ENCODE measurements at places on chromosomes 1 and 21. TPM values are rescaled to one million over a fixed set of nuclear protein-coding genes. Genes with fewer than 3 reads are reported as not detected.
A peak's percentile ranks its signal among the peaks of the same experiment; 100 is the strongest.

- DNase-seq = no peak
Measured at GRCh38 chr1:60813071-60813470, 269.3 kb upstream of the NFIA start.

Gene BEST4
- 0.10 TPM for polyA plus RNA-seq

DNA sequence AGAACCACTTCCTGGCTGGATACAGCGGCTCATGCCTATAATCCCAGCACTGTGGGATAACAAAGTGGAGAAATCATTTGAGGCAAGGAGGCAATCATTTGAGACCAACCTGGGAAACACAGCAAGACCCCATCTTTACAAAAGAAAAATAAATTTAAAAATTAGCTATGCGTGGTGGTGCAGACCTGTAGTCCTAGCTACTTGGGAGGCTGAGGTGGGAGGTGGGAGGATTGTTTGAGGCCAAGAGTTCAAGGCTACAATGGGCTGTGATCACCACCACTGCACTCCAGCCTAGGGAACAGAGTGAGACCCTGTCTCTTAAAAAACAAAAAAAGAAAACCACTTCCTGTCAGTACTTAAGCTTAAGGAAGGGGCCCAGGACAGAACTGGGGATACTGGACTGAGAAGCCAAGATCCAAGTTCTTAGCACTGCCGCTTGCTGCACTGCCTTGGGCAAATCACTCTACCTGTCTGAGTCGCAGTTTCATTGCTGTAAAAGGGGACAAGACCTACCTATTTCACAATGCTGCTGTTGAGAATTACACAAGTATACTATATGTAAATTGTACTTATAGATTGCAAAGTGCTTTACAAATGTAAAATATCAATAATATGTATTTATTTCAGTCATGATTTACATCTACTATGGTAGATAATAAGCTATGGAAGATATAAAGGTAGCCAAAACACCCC, 154.9 kb downstream of the RERE start:
- peak; percentile 22 for DNase-seq

DNA sequence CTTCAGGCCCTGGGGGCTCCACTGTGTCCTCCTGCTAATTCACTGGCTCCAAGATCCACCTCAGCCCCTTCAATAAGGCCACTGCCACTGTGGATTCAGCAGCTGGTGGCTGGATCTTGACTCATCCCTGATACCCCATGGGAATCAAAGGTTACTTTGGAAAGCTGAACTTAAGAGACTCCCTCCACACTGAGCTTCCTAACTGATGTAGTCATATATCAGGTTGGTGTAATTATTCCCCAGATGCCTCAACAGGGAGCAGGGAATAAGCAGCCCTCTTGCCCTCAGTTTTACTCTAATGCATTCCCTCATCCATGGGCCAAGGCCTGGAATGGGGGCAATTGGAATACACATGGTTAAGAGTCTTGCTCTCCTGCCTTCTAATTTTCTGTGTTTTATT, 164.6 kb downstream of the FASLG start:
- DNase-seq = peak; percentile 39

DNA sequence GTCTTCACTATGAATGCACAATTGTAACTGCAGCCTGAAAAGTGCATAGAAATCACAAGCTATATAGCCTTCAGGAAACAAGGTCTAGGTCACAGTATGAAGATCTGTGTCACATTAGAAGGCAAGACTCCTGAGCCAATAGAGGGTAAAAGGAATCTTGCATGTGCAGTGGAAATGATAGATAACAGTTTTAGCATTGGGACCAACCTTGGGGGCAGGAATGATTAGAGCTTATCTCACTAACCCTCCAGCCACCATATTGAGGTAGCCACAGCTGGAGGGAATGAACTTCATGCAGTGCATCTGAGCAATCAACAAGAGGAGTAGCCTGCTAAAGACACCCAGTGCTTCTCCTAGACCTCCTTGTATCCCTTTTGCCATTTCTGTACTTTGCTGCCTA, 390.1 kb downstream of the LTN1 start:
- DNase-seq = no peak

- DNase-seq = no peak
Measured at GRCh38 chr1:10489291-10490055, 14.7 kb downstream of the PEX14 start.

Gene HLCS
- 23.1 TPM for polyA plus RNA-seq

- DNase-seq = no peak
Measured at GRCh38 chr1:81330521-81330920, 470.2 kb upstream of the ADGRL2 start.

DNA sequence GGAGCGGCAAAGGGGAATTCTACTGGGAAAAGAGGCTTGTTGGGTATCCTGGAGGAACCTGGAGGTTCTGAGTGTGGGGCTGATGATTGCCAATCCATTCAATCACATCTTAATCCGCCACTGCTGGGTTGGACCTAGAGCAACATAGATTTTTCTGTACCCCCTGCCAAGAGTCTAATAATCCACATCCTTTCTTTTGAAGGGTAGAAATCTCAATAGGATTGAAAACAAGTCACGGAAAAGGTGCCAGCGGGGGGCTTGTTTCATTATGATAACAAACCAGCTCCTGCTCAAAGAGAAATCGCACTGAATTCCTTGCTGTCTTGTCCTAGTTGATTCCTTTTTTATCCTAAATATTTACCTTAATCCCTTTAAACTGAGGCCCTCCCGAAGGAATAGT, 528.5 kb downstream of the ADGRL2 start:
- DNase-seq = no peak

DNA sequence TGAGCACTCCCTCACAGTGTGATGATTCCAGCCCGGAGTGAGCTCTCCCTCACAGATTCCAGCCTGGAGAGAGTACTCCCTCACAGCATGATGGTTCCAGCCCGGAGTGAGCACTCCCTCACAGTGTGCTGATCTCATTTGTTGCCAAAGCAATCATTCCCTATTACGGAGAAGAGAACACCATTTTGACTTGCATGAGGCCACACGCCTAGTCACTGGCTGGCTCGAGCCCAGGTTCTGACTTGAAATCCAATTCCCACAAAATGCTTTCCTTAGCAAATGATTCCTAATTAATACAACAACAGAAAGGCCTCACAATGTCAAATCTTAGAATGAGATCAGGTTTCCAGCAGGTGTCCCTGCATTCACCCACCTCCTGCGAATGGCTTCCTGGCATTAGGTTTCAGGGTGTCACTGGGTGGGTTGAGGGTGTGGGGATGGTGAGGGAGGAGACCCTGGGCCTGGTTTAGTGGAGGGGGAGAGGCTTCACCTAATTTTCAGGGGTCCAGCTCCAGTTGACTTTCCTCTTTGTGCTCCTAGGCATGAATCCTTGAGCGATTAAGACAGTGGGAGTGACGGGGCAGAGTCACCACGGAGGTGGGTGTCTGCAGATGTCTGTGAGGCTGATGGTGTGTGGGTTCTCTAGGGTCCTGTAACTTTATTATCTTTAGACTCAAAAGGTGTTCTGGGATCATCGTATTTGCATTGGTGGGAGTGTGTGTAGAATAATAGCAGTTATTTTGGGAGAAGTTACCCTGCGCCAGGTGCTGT, 158.5 kb downstream of the KCNJ6 start:
- no peak for DNase-seq

DNA sequence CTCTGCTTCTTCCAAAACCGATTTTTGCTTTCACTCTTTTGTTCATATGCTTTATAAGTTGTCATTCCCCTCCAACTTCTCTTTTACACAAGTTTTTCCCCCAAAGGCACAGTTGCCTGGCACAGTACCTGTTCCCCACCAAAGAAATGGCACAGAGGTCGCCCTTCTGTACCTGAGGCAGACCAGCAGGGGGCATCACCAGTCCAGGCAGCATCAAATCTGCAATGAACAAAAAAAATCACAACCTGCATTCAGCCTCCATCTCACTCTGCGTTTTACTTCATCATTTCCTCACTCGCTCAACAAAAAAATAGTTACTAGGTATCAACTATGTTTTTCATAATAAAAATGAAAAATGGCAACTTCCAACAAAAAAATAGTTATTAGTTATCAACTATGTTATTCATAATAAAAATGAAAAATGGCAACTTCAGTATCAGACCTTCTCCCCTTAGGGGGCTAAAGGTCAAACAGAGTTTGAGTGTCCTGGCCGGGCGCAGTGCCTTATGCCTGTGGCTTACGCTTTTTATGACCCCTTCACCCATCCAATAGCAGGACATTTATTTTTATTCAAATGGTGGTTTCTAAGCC, 4.1 kb downstream of the EIF2D start:
- DNase-seq = peak; percentile 41

DNA sequence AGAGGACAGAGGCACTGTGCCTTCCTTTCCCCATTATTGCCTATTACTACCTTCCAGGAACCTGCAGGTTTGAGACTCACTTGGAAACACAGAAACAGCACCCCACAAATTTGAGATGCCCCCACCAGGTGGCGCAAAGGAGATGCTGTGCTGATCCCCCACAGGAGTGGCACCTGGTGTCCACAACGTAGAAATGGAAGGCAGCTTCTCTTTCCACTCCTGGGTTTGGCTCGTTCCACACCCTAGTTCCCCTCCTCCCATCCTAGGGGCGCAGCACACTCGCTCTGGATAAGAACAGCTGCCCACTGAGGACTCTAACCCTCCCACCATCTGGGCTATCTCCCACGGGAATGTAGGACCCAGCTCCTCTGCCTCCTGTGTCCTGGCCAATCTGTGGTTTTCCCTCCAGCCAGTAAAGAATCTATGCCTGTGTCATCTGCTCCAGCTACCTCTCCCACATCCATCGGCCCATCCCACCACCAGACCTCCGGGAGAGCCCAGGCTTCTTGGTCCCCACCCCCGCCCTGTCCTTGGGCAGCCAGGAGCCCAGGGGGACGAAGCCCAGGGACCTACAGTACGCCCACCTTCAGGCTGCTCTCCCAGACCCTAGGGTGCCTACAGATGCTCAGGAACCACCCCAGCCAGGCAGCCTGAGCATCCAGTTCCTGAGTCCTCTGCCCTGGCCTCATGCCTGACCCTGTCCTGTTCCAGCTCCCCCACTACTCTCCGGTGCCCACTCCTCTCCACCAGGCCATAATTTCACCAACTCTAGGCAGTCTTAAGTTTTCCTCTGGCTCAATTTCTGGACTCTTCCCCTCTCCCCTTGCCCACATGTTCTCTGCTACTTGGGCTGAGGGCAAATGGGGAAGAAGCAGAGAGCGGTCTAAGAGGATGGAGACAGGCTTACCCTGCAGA, 549 bp downstream of the THBS3 start:
- DNase-seq = peak; percentile 72

GRCh38 chr1:217946511-217946910, 315.4 kb downstream of the SPATA17 start:
- no peak for DNase-seq

DNA sequence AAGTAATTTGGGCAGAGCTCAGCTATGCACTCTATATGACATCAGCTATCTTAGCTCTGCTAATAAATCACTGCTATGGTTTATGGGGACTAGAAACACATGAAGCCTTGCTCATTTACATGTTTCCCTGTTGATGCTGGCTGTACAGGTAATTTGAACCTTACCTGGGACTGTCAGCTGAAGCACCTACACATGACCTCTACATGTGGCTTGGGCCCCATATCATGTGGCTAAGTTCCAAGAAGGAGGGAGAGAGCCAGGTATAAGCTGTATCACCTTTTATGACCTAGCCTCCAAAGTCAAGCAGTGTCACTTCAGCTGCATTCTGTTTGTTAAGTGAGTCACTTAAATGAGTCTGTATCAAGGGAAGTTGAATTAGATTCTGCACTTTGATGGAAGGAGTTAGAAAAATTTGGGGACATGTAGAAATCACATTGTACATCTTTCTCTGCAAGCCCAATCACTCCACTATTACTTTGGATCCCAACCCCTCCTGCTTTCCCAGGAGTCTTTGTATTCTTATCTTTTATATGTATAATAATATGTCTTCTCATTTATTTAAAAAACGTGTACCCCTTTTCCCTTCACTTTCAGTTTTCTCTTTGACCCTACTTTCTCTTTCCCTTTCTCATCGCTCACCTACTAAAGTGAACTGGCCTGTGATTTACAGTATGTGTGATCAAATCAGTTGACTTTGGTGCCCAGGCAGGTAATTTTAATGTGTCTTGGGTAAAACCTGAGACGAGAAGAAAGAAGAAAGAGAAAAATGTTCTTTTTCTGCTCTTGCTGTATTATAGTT, 53.4 kb upstream of the PRKACB start:
- DNase-seq = no peak

DNA sequence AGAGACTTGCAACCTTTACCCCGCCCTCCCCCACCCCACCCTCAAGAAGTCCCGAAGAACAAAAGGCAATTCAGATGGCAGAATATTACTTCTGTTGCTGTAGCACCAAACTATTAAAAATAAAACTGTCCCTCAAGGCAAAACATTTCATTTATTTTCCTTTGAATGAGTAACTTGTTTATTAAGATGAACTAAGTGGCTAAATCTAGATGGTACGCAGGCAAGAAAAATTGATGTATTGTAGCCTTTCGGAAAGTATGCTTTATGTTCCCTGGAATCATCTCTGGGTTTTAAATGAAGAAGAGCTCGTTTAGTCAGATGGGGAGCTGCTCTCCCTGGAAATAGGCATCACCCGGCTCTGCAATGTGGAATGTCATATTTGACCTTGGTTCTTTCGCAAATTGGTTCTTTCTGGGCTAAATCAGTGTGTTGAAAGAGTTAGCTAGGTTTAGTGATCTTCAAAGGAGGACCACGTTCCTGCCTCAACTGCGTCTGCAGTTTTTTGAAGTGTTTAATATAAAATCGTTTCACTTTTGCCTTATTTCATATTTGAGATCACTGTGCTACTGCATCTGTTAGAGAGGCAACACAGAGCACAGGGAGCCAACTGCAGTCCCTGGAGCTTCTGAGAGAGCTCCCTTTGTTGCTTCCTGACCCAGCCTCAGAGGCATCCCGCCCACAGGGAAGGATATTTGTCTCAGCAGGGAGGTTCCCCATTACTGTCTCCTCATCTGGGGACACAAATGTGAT, 61.8 kb downstream of the KIF26B start:
- no peak for DNase-seq

Gene TINAGL1
- polyA plus RNA-seq = 2.8 TPM

- peak; percentile 46 for DNase-seq
Measured at GRCh38 chr1:83641206-83641658, 357.7 kb downstream of the TTLL7 start.

- no peak for DNase-seq
Measured at GRCh38 chr1:151447696-151448095, 11.6 kb downstream of the POGZ start.

Gene SDF4
- 133 TPM for polyA plus RNA-seq

DNA sequence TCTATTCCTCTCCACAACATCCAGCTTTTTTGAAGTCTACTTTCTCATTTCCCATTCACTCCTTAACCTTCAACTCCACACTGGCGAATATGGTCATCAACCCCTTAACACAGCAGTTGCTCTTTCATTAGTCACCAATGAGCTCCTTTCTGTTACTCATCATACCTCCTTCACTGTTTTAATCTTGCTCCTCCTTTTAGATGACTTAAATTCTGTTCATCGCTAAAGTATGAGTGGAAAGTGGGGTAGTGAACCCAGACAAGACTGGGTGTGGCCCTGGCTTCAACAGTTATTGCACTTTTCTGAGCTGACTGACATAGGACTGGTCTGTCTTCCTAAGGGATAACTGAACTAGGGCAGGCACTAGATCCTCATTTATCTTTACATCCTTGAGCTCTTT, 51.3 kb downstream of the AKT3 start:
- DNase-seq = peak; percentile 98

DNA sequence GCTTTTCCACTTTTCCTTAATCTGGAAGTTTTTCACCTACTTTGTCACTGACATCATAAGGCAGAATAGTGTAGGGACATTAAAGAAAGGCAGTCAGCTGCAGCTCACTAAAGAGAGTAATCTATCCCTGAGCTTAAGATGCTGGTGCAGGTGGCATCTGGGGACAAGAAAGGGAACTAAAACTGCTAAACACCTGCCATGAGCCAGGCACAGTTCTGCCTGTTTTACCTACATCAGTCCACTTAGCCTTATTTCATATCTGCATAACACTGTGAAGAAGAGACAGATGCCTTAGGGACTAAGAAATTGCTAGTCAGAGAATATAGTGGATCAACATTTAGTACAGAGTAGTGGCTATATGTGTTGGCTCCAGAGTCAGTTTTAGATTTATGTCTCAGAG, 88.1 kb downstream of the GPATCH2 start:
- no peak for DNase-seq
